ENCODE measurements at places on chromosomes 12 and 14. TPM values are rescaled to one million over a fixed set of nuclear protein-coding genes. Genes with fewer than 3 reads are reported as not detected.

MUCL1 gene
- not detected for total RNA-seq

NAV3 gene
- total RNA-seq, result 69.9 TPM

RIMBP2 gene
- total RNA-seq, result not detected

CIT gene
- 6.8 TPM for total RNA-seq

NGB gene
- total RNA-seq, result not detected

OAS2 gene
- total RNA-seq, result 1.0 TPM

NUP107 gene
- 41.2 TPM for total RNA-seq

TUBA1A gene
- 628 TPM for total RNA-seq

NOPCHAP1 gene
- total RNA-seq, result 1.2 TPM

AQP6 gene
- not detected for total RNA-seq

VRTN gene
- total RNA-seq, result not detected

ANAPC7 gene
- total RNA-seq, result 50.2 TPM

P2RX2 gene
- not detected for total RNA-seq

SRSF9 gene
- total RNA-seq, result 129 TPM

NELL2 gene
- not detected for total RNA-seq

ZNF605 gene
- total RNA-seq, result 15.6 TPM

ADAM21 gene
- 0.97 TPM for total RNA-seq

MSRB3 gene
- 74.1 TPM for total RNA-seq

VASH1 gene
- total RNA-seq, result 2.6 TPM

NANOG gene
- 0.13 TPM for total RNA-seq

BHLHE41 gene
- 1.6 TPM for total RNA-seq

KIF26A gene
- not detected for total RNA-seq

FAM90A1 gene
- total RNA-seq, result not detected

TAC3 gene
- total RNA-seq, result not detected

OVCH1 gene
- 0.13 TPM for total RNA-seq

SAMD15 gene
- total RNA-seq, result 2.8 TPM

SMCO2 gene
- not detected for total RNA-seq

MORN3 gene
- not detected for total RNA-seq

GPD1 gene
- total RNA-seq, result 0.13 TPM

CDKL1 gene
- 5.0 TPM for total RNA-seq

SLCO1C1 gene
- total RNA-seq, result not detected

HPD gene
- not detected for total RNA-seq

TMPRSS12 gene
- total RNA-seq, result not detected

TTC7B gene
- 28.2 TPM for total RNA-seq

TAS2R30 gene
- total RNA-seq, result 0.13 TPM

HCAR2 gene
- total RNA-seq, result not detected

LRP1-AS gene
- not detected for total RNA-seq

BMP4 gene
- total RNA-seq, result not detected

CPNE6 gene
- not detected for total RNA-seq

RNASE7 gene
- not detected for total RNA-seq

Measured in GM23248 (cell line).